Fibroblast of the aortic adventitia (primary cell): ENCODE measurements at places on chromosomes 2 and 18.

GRCh38 chr2:222651718-222652418, 4.0 kb downstream of the FARSB start:
- DNase-seq, result no peak

- DNase-seq, result no peak
These were observed 98.1 kb downstream of the FAM210A start for GRCh38 chr18:13628211-13628610.

DNA sequence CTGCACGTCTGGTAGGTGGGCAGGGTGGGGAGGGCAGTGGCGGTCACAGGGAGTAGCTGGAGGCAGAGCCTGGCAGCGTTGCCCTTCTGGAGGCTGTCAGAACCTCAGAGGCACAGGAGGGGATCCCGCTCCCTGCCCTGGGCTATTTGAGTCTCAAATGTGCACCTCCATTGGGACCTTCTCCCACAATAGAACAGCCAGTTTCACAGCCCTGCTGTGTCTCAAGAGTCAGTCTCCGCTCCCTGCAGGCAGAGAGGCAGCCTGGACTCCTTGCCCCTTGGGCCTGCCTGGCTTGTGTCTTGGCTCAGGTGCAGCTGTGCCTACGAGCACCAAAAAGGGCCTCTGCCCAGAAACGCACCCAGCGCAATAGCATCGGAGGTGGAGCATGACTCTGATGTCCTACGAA, 57.4 kb downstream of the FAM168B start:
- DNase-seq, result no peak

DNA sequence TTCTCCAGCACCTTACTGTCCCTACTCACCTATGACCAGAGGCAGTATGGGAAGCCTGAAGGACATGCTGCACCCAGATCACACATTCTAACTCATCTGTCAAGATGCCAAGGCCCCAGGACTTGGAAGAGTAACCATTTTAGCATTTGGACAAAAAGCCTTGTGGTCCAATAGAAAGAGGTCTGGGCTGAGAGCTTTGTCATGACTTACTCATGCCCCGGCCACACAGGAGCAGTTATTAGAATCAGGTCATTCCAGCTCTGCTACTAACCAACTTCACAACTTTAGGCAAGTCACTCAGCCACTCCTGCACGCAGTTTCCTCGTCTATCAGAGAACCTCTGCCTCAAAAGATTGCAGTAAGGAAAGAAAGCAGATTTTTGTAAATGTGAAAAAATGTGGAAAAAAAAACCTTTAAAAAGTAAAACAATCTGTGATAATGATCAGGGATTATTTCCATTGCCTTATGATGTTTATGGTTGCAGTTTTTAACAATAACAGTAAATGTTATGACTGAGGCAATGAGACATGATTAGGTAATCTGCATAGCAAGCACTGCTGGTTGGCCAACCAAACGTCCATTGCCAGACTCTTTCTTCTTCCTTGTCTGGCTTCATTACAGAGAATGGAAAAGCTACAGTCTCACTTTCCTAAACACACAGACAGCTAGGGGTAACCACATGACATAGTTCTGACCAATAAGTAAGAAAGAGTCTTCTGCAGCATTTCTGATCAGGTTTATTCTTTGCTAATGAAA, 255.4 kb upstream of the CHAC2 start:
- DNase-seq, result peak; percentile 48
